IMR-90 (cell line): ENCODE measurements at places on chromosomes 6 and 20. TPM values are rescaled to one million over a fixed set of nuclear protein-coding genes. Genes with fewer than 3 reads are reported as not detected.

The OPRL1 gene
- 1.1 and 1.2 TPM in 2 replicates for polyA plus RNA-seq

The CLIC5 gene
- polyA plus RNA-seq: not detected in 2 replicates

The SNX21 gene
- polyA plus RNA-seq: 17.9 and 19.2 TPM in 2 replicates

The MTFR2 gene
- polyA plus RNA-seq: 6.0 and 7.2 TPM in 2 replicates

The ZNF165 gene
- polyA plus RNA-seq: 0.07 and 0.09 TPM in 2 replicates

The LHFPL5 gene
- not detected in 2 replicates for polyA plus RNA-seq

The COL10A1 gene
- polyA plus RNA-seq: 0.05 and 0.70 TPM in 2 replicates

The ANKRD66 gene
- polyA plus RNA-seq: not detected in 2 replicates

The TRIM40 gene
- polyA plus RNA-seq: not detected in 2 replicates

The MATN4 gene
- 0.12 and 0.13 TPM in 2 replicates for polyA plus RNA-seq

The SHLD1 gene
- 2.2 and 2.6 TPM in 2 replicates for polyA plus RNA-seq

The TAF8 gene
- 14.3 and 21.0 TPM in 2 replicates for polyA plus RNA-seq

The GSTA2 gene
- polyA plus RNA-seq: not detected in 2 replicates

The C6orf15 gene
- not detected in 2 replicates for polyA plus RNA-seq

The SUMO4 gene
- not detected in 2 replicates for polyA plus RNA-seq

The TCP11 gene
- polyA plus RNA-seq: 0.30 and 0.34 TPM in 2 replicates

The CFAP206 gene
- polyA plus RNA-seq: 0.09 TPM in 1 of 2 replicates, not detected in the other

The BAG2 gene
- polyA plus RNA-seq: 6.7 and 8.1 TPM in 2 replicates

The SASH1 gene
- polyA plus RNA-seq: 11.6 and 11.7 TPM in 2 replicates

The SIM1 gene
- not detected in 2 replicates for polyA plus RNA-seq

The HACE1 gene
- 3.7 and 5.4 TPM in 2 replicates for polyA plus RNA-seq

The MTHFD1L gene
- polyA plus RNA-seq: 39.0 and 43.5 TPM in 2 replicates

The SLC13A3 gene
- polyA plus RNA-seq: 3.9 and 4.2 TPM in 2 replicates

The SLC18B1 gene
- polyA plus RNA-seq: 1.7 and 2.4 TPM in 2 replicates

The RAMACL gene
- polyA plus RNA-seq: 0.17 and 0.46 TPM in 2 replicates

The SLCO4A1 gene
- polyA plus RNA-seq: 1.1 and 1.5 TPM in 2 replicates

The PNPLA1 gene
- not detected in 2 replicates for polyA plus RNA-seq

The TPD52L1 gene
- polyA plus RNA-seq: 13.5 and 13.7 TPM in 2 replicates

The ELMO2 gene
- polyA plus RNA-seq: 26.7 and 29.2 TPM in 2 replicates

The POM121L2 gene
- not detected in 2 replicates for polyA plus RNA-seq

The VSTM2L gene
- 0.19 and 0.57 TPM in 2 replicates for polyA plus RNA-seq

The COL19A1 gene
- polyA plus RNA-seq: not detected in 2 replicates

The VSX1 gene
- not detected in 2 replicates for polyA plus RNA-seq

The FRS3 gene
- 3.8 and 4.3 TPM in 2 replicates for polyA plus RNA-seq

The CNBD2 gene
- polyA plus RNA-seq: 1.7 and 2.5 TPM in 2 replicates

The CALHM4 gene
- polyA plus RNA-seq: 0.07 and 0.11 TPM in 2 replicates

The PHF10 gene
- 12.5 and 15.9 TPM in 2 replicates for polyA plus RNA-seq

The SPTLC3 gene
- 0.44 and 0.56 TPM in 2 replicates for polyA plus RNA-seq

The DEF6 gene
- polyA plus RNA-seq: 4.1 and 4.2 TPM in 2 replicates

The CCR6 gene
- not detected in 2 replicates for polyA plus RNA-seq

The LRRC73 gene
- 0.23 and 0.31 TPM in 2 replicates for polyA plus RNA-seq

The PI16 gene
- 0.20 and 0.21 TPM in 2 replicates for polyA plus RNA-seq

The PRSS35 gene
- polyA plus RNA-seq: 4.2 and 5.6 TPM in 2 replicates

The ACSS1 gene
- 1.0 and 1.2 TPM in 2 replicates for polyA plus RNA-seq

The OSER1 gene
- 27.7 and 32.6 TPM in 2 replicates for polyA plus RNA-seq

The OTOR gene
- not detected in 2 replicates for polyA plus RNA-seq

The CST5 gene
- polyA plus RNA-seq: not detected in 2 replicates

The MAS1 gene
- polyA plus RNA-seq: under 0.01 TPM in 1 of 2 replicates, not detected in the other

The SNRPB2 gene
- 61.4 and 65.6 TPM in 2 replicates for polyA plus RNA-seq

The ADGB gene
- not detected in 2 replicates for polyA plus RNA-seq

The ASIP gene
- polyA plus RNA-seq: not detected in 2 replicates

The NHSL1 gene
- 5.6 and 6.0 TPM in 2 replicates for polyA plus RNA-seq

The GMPR gene
- 7.0 and 8.6 TPM in 2 replicates for polyA plus RNA-seq

The TFAP2A gene
- polyA plus RNA-seq: 7.1 and 8.6 TPM in 2 replicates

The BPIFA1 gene
- polyA plus RNA-seq: not detected in 2 replicates

The SNPH gene
- polyA plus RNA-seq: 3.1 and 3.2 TPM in 2 replicates

The NFATC2 gene
- polyA plus RNA-seq: 0.38 and 0.44 TPM in 2 replicates

The GLP1R gene
- not detected in 2 replicates for polyA plus RNA-seq
